MV-4-11 (cell line): ENCODE measurements at places on chromosomes 7 and 10.

GRCh38 chr10:95445223-95445836, 115.8 kb downstream of the SORBS1 start:
- DNase-seq = no peak

- DNase-seq = no peak
Observed at GRCh38 chr7:108348913-108349312, 107.3 kb downstream of the NRCAM start.

- peak; percentile 67 for DNase-seq
Observed at GRCh38 chr10:31625566-31625965, 303.1 kb downstream of the ARHGAP12 start.

DNA sequence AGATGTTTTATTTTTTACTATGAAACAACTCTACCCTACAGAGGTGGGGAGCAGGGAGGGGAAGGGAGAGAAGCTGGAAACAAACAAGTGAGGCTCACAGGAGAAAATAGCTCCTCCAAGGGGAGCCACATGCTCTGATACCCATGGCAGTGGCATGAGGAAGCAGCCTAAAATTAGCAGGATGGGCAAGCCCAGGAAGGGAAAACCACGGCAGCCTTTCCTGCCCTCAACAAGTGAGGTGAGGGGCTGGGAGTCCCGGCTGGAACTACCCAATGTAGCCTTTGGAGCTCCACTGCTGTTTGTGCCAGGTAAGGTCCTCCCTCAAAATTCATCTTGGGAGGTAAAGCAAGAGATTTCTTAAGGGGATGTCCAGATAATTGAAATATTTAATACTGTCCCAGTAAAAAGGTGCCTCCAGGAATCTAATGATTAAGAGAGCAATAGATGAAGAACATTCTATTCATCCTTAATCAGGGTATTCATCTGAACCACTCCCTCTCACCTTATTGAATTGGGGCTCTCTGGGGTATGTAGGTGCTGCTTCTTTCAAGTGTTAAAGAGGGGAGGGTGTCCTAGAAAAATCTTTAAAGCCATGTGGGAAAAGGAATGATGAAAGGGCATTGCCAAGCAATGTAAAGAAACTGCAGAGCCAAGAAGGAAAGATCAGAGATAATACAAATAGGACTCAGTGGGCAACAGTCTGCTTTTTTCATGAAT, 12.8 kb upstream of the HERC4 start:
- no peak for DNase-seq

- peak; percentile 58 for DNase-seq
Observed at GRCh38 chr10:95756809-95757684, 1.1 kb downstream of the ENTPD1 start.

DNA sequence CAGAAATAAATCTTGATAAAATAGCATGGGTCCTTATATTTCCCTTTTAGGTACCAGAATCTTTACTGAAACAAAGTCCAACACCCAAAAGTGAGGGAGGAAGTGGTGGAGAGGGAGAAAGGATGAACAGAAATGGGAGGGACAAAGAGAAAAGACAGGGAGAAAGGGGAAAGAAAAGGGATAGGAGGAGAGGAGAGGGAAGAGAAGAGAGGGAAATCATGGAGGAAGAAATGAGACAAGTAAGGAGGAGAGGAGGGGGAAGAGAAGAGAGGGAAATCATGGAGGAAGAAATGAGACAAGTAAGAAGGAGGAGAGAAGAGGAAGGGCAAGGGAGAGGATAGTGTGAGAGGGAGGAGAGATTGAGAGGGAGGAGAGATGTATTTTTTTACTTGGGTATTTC, 50.1 kb upstream of the ARL4A start:
- DNase-seq = no peak

GRCh38 chr7:47438411-47439029, 143.4 kb downstream of the TNS3 start:
- no peak for DNase-seq

GRCh38 chr7:116540743-116541142, 15.9 kb downstream of the CAV1 start:
- no peak for DNase-seq

DNA sequence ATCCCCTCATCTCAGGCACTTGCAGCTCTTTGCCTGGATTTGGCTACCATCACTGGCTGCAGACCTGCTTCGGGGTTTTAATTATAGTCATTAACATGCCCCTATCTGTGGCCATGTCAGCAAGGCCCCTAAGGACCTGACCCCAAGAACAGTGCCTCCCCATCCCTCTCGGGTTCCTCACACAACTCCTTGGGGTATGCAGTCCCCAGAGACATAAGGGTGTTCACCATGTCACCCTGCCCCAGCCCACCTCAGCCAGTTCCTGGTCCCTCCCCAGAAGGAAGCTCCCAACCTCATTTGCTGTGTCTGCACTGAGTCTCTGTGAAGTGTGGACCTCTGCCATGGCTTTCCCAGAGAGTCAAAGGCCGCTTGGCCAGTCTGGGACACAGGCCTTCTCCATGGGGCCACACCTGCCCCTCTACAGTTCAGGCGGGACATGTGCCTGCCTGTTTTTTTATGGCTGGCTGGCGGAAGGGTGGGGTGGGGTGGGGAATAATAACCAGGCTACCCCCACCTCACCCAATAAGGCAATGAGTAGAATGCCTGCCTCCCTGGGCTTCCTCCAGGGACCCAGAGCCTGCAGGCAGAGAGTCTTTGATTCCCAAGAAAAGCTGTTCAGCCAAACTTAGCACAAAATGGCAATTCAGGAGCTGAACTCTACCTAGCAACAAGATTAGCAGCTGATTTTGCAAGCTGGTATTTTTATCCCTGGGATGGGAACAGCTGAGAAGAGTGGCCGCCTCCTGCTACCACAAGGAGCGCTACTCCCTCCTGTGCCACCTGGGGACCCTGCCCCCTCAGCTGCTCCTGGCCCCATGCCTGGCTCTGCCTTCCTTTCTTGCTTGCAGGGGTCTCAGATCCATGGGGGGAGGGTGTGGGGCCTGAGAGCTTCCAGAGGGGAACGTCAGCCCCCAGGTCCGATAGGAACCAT, 23.7 kb upstream of the CAMK2B start:
- DNase-seq = no peak

DNA sequence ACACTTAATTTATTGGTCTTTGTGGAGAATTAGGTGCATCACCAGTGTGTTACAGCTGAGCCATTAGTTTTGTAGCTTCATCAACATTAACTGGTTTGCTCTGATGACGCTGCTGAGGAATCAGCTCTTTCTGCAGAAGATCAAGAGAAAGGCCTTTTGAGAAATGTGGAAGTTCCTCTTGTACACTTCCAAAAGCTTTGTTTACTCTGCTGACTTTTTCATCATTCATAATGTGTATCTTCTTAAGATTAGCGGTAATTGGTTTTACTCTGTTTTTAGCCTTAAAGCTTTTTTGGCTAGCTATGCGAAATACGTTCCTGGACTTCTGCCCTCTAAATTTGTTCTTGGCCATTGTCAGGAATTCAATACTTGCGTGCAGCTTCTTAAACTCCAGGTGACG, 8.2 kb upstream of the PHYH start:
- DNase-seq = peak; percentile 30

GRCh38 chr10:95792211-95792780, 36.3 kb downstream of the ENTPD1 start:
- DNase-seq = peak; percentile 72

- DNase-seq = no peak
Observed at GRCh38 chr10:29524720-29525119, 110.1 kb downstream of the SVIL start.

- peak; percentile 59 for DNase-seq
Observed at GRCh38 chr10:122730238-122730637, 30.6 kb upstream of the C10orf120 start.

DNA sequence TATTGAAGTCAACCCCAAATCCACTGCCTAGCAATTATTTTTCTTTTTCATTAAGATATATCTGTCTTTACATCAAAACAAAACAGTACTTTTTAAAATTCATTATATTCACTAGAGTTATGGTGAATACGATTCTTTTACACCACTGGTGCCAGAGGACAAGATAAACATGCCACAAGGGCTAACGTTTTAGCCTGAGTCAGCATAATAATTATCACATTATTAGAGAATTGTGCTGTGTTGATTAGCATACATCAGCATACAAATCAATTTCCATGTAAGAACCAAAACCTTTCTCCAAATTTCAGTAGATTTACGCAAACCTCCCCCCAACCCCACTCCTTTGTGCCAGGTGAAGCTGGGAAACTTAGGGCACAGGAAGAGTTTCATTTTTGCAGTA, 131.1 kb upstream of the TMEM106B start:
- no peak for DNase-seq

GRCh38 chr7:100093498-100093897, 4.7 kb downstream of the COPS6 start:
- no peak for DNase-seq

DNA sequence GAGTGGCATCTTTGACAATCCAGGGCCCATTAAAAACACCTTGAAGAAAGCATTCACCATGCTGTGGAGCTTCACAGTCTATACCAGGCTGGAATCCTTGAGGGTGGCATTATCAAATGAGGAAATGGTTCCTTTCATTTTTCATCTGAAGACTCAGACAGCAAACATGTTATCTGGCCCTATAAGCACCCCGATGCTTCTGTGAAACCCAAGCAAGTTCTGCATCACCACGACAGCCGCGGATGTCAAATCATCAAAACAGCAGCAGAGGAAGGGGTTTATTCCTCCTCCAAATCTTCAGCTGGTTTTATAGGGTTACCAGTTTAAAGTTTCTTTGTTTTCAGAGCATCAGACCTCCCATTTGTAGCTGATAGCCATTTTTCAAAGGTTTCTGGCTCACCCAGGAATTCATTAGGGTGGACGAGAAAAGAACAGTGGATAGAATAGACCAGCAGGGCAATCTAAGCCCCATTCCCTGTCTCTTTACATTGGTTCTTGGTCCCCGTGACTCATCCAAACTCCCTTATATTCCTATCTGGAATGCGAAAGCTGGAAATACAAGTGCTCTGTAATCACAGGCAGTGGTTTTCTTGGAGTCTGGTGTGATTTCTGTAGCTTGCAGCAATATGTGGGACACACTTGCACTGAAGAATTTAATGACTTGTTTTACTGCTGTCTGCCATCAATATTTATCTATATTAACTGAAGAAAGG, 217.9 kb downstream of the SKAP2 start:
- DNase-seq = peak; percentile 49

GRCh38 chr7:142445019-142445686, 187.3 kb upstream of the PRSS58 start:
- DNase-seq = no peak

DNA sequence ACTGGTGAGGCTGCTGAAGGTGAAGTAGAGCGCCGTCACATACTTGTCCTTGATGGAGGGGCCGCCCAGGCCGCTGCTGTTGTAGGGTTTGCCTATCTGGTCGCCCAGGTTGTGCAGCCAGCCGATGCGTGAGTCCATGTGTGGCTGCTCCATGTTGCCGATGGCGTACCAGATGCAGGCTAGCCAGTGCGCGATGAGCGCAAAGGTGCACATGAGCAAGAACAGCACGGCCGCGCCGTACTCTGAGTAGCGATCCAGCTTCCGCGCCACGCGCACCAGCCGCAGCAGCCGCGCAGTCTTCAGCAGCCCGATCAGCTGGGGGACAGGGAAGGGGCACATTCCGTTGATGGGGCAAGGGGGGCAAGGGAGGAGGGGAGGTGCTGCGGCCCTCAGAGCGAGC, 26.6 kb downstream of the KCNH2 start:
- no peak for DNase-seq

GRCh38 chr7:150686030-150686631, 625 bp downstream of the GIMAP2 start:
- no peak for DNase-seq

- no peak for DNase-seq
Observed at GRCh38 chr10:81135851-81136250, 598.1 kb downstream of the SH2D4B start.

- DNase-seq = peak; percentile 80
Observed at GRCh38 chr10:102114861-102115618, 5.1 kb downstream of the LDB1 start.

- no peak for DNase-seq
Observed at GRCh38 chr7:84364708-84365107, 170.1 kb upstream of the SEMA3A start.

- no peak for DNase-seq
Observed at GRCh38 chr7:131667699-131668098, 111.3 kb upstream of the PODXL start.

GRCh38 chr7:6251653-6252052, 20.8 kb downstream of the CYTH3 start:
- no peak for DNase-seq

GRCh38 chr7:16071246-16071857, 350.0 kb downstream of the CRPPA start:
- peak; percentile 51 for DNase-seq

DNA sequence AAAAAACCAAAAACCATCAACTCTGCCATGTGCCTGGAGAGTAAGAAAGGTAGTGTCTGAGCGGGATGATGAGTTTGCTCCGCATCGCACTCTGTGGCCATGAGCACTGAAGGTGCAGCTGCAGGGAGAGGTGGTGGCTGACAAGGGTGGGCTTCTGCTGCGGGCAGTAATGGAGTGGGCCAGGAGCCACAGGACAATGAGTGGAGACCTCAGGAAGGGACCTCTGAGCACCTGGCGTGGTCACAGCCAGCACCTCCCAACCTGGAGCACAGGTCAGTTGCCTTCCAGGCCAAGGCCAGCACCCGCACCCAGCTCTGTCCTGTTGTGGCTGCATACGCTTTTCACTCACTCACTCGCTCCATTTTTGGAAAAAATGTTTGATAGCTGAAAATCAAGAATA, 115.5 kb downstream of the ANKRD61 start:
- DNase-seq = no peak

DNA sequence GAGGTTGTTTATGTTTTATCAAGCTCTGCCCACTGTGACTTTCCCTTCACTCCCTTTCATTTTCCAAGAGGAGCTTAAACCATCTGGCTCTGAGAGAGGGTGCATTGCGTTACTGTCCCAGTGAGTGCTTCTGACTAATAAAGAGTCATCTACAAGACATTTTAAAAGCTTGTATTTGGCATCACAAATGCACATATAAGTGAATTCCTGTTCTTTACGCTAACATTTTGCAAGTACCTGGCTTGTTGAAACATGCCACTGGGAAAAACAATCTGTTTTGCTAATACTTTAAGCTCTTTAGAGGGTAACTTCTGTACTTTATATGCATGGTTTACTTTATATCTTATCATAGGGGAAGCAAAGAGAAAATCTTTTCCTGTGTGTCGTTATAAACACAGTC, 534.6 kb upstream of the POM121L12 start:
- DNase-seq = no peak

- DNase-seq = no peak
Observed at GRCh38 chr7:6651851-6652445, 14.8 kb downstream of the ZNF316 start.

- no peak for DNase-seq
Observed at GRCh38 chr7:27590416-27590815, 72.3 kb downstream of the HIBADH start.

DNA sequence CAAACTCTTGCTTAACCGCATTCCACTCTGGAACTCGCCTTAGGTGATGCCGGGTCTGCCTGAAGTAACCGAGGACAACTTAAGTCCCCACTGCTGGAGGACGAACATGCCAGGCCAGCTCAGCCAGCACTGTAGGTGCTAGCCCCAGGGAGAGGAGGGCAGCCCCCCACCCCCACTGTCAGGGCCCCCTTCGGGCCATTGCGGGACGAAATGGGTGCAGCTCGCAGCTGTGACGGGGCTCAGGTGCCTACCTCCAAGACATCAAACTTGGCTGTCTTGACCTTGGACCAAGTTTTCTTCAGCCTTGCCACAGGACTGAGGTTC, 60.4 kb downstream of the CSGALNACT2 start:
- no peak for DNase-seq
